Fibroblast of the aortic adventitia (primary cell): ENCODE measurements at places on chromosomes 7 and 10. TPM values are rescaled to one million over a fixed set of nuclear protein-coding genes. Genes with fewer than 3 reads are reported as not detected.
A peak's percentile ranks its signal among the peaks of the same experiment; 100 is the strongest.

DNA sequence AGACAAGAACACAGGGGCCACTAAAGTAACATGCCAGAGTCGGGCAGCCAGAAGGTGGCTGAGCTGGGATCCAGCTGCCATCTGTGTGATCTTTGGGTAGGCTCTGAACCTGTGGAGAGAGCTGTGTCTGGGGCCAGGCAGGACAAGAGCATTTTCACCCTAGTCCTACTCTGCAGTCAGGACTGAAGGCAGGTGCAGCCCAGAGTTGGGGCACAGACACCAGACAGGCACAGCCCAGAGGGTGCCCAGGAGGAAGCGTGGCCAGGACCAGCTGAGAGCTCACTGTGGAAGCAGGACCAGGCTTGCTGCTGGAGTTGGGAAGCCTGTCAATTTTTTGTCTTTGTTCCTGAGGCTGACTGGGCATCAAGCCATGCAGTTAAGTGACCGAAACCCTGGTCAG is 113.6 kb downstream of the ADCY1 start:
- DNase-seq = no peak

LRRD1 gene
- total RNA-seq = 0.09 and 0.41 TPM in 2 replicates

GRCh38 chr10:36494371-36494770 is 631.0 kb upstream of the ANKRD30A start:
- peak; percentile 85 for DNase-seq

DNA sequence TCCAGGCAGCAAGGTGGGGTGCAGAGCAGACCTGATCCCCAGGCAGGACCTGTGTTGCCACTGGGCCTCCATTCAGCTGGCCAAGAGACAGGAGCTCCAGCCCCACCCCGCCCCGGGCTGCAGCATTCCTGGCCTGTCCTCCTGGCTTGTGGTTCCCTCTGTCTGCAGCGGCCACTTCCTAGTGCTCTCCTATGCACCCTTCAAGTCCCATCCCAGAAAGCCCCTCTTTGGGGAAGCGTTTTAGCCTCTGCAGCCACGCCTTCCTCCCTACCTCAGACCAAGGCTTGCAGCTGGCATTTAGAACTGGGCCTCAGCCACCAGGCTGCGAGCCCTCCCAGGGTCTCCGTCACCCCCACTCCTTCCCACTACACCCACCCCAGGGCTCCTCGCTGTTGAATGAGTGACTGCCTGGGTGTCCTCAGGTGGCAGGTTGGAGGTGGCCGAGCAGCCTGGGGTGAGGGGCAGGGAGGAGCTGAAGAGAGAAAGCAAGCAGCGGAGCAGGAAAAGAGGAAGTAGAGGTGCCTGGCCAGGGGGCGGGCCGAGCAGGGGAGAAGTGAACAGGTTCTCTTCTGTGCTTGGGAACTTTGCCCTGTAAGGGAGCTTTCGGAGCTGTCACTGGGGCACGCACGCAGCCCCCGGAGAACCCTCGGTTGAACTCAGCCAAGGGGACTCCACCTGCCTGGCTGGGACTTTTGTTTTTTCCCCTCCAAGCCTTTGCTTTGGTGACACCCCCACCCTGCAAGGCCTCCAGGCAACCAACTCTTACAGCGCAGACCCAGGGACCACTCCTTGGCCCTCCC is 109.1 kb upstream of the TNRC18 start:
- DNase-seq = peak; percentile 28

- peak; percentile 35 for DNase-seq
Observed at GRCh38 chr7:90777465-90777864, 181.3 kb downstream of the CDK14 start.

DNA sequence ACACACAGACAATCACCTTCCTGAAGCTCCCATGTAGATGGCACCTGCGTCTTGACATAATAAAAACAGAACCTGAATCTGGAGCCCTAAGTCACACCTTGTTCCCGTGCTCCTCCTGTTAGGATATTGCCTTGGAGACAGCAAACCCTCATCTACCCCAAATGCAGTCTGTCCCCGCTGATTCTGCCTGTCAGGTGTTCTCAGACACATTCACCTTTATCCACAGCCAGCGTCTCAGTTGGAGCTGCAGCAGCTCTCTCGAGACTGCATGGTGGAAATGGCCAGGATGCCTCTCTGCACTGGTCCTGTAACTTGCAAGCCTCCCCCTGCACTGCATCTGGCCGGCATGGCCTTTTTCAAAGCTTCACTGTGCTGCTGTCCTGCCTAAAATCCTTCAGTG is 218.0 kb upstream of the ZNF32 start:
- DNase-seq = no peak

GRCh38 chr10:77686096-77686495 is 48.5 kb upstream of the KCNMA1 start:
- DNase-seq = no peak

GRCh38 chr10:125857185-125857760 is 23.8 kb downstream of the DHX32 start:
- no peak for DNase-seq

GRCh38 chr7:55173671-55174070 is 154.9 kb downstream of the EGFR start:
- no peak for DNase-seq

PAX4 gene
- not detected in 2 replicates for total RNA-seq

DNA sequence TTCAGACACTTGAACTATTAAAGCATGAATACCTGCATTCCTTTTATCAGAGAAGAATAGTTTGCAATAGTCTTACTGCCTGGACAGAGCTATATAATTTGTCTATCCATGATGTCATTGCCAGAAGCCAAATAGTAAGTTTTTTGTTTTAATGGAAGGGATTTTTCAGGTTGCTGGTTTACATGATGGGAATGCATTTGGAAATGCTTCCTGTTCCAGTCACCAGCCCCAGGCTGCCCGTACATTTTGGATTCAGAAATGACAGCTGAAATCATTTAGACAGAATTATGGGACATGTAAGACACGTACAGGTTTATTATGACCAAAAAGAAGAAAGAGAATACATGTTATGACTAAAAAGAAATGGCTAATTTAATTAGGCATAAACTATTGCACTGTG is 293.1 kb downstream of the CDK14 start:
- no peak for DNase-seq

DNA sequence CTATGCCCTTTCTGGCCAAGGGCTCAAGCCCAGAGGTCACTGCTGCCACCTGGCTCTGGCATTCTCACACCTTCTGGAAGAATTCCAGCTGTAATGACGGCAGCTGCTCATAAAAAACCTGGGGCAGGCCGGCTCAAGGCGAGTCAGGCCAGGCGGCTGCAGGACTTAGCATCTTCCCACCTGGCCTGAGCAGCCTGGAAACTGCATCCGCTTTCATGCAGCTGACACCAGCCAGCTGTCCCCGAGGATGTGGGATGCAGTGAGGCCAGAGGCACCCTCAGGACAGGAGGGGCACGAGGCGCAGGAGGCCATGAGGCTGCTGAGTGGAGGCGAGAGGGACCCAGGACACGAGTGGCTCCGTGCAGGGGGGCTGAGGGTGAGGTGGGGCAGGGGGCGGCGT is 47.5 kb upstream of the ADGRA1 start:
- DNase-seq = no peak

GRCh38 chr10:6197321-6197720 is 5.4 kb upstream of the PFKFB3 start:
- no peak for DNase-seq

DNA sequence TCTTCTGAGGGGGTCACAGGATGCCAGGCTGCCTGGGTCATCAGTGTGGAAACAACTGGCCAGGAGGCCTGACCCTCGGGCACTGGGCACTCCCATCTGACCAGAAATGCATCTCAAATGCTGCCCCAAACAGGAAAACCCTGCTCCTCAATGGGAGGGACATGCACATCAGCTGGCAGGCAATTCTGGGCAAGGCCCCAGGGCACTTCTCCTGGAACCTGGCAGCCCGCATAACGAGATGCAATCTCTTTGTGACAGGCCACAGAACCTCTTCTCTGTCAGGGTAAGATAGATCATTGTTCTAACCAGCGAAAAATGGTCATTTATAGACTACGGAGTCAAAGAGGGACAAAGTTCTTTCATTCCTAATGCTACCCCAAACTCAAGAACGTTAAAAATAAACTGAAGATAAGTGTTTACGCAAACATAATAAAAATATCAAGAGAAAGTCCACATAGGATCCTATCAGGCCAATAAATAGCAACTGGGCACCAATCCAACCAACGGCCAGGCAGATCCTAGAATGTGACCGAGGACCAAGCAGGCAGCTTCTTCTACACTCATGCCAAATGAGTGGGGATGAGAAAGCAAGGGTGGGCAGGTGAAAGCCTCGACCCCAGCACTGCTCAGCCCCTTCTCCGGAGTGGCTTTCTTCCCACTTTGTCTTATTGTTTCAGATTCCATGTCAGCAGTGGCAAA is 212.3 kb downstream of the TCERG1L start:
- no peak for DNase-seq

NPSR1 gene
- not detected in 2 replicates for total RNA-seq

- DNase-seq = no peak
Observed at GRCh38 chr10:75658915-75659314, 227.5 kb downstream of the LRMDA start.

DNA sequence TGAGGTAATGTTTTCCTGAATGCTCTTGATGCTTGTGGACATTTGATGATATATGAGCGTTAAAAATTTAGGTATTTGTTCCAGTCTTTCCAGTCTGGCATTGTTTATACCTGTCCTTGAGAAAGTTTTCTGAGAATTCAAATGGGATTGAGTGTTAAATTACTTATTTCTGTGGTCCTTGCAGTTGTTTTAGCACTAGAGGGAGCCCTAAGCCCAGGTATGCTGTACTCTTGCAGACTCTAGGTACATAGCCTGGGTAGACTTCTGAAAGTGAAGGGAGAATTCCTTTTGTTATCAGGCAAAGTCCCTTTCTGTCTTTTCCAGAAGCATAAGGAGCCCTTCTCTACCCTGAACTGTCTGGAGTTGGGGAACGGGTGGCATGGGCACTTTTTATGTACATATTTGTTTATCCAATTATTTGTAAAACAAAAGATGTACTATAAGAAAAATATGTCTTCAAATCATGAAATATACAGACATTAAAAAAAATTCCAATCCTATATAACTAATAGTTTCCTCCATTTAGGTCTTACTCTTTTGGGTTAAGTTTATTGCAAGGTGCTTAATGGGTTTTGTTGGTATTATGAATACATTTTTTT is 262.1 kb downstream of the ATRNL1 start:
- peak; percentile 48 for DNase-seq

DNA sequence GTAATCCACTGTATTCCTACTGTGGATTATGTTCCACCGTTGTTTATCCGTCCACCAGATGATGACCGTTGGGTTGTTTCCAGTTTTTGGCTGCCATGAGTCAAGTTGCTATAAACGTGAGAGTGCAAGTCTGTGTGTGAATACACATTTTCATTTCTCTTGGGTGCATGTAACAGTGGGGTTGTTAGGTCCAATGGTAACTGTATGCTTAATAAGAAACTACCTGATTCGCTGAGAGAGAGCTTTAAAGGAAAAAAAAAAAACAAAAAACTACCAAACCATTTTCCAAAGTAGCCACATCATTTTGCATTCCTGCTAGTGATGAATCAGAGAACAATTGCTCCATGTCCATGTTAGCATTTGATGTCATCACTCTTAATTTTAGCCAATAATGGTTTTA is 15.9 kb downstream of the UBN2 start:
- peak; percentile 68 for DNase-seq

GRCh38 chr10:99659868-99660366 is 608 bp downstream of the ENTPD7 start:
- DNase-seq = no peak

DNA sequence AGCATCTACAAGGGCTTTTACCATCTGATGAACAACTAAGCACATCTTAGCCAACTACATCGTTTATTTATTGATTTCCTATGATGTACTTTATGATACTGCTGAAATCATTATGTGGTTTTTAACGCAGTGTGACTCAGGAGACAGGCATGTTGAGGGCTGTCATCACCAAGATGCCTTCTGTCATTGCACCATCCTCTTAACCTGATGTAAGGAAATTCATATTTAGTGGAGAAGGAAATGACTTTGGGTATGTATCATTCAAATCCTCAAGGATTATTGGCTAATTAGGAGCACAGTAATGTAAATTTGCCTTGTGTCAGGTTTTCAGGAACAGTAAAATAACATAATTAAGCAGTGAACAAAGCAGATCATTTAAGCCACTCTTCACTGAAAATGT is 138.5 kb upstream of the MGMT start:
- DNase-seq = no peak

DNA sequence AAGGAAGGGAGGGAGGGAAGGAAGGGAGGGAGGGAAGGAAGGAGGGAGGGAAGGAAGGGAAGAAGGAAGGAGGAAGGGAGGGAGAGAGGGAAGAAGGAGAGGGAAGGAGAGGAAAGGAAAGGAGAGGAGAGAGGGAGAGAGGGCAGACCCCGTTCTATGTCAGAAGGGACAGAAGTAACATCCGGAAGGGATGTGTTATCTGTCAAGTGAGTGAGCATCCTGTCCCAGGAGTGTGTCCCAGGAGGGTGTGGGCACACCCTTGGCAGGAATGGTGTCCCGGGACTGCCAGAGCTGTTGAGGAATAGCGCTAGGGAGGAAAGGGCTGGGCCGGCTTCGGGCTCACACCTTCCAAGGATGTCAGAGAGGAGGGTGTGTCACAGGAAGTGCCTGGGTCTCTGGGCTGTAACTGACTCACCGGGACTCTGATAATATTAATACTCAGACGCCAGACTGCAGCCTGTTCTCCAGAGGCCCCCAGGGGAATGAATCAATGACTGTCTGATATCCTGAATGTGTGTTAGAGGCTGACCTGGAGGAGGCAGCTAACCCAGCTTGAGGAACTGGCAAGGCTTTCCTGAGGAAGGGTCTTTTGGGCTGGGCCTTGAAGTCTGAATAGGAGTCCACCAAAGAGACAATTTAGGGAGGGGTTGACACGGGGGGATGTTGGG is 125.6 kb upstream of the TNRC18 start:
- peak; percentile 83 for DNase-seq
